Sciatic nerve (tissue), 2 donors: ENCODE measurements at places on chromosomes 4 and X. TPM values are rescaled to one million over a fixed set of nuclear protein-coding genes. Genes with fewer than 3 reads are reported as not detected.

Gene EGF
- 0.85 TPM for total RNA-seq

Gene CACNA1F
- 0.22 TPM for total RNA-seq

Gene MAGEA8
- not detected for total RNA-seq

Gene LGI2
- total RNA-seq: 52.1 TPM

DNA sequence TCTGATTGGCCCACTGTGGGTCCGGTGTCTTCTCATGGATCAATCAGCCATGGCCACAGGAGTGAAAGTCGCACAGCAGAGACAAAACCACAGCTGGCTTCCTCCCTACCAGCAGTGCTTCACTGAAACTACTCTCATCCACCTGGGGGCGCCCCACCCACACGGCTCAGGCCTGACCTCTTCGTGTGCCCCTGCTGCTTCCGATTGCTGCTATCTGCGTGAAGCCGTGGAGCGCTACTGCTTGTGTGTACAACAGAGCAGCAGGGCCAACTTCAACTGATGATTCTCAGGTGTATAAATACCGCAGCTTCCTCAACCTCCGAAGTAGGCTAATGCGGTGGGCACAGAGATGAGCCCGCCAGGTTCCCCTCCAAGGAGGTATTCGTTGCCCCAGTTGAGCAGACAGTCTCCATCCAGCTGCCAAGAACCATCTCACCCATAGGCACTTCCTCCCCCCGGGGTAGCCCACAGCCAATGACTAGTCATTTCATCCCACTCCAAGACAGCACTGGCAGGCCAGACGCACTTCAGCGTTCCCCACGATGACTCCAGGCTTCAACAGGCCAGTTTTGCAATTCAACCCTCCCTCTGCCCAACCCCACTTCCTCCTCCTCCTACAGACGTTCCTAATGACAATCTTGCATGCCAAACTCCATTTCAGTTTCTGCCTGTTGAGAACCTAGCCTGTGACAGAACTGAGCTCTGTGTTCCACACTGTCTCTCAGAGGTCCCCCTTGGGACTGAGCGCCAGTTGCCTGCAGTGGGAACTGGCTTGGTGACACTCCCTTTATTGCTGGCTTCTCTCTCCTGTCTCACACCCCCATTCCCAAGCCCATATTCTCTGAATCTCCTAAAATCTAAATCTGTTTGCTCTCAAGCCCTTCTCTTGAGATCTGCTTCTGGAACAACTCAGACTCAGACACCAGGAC is 41.3 kb upstream of the ATP6AP2 start:
- peak; percentile 64 for DNase-seq

Gene GSX2
- total RNA-seq: 0.58 TPM

GRCh38 chr4:156962528-156962974 is 9.0 kb downstream of the PDGFC start:
- DNase-seq: no peak

DNA sequence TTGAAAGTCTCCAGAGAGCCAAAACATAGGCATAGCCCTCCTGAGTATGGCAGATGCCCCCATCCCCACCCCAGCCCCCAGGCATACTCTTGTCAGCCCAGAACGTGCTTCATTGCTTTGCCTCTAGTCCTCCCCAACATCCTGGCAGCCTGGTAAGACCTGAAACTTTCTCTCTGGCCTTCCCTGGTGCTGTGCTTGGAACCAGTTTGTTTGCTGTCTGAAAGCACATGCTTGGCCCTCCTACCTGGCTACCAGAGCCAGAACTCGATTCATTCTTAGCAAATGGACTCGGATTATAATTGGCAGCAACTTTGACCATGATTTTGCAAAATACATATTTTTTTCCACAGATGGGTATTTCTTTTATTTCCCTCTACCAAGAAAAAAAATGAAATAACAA is 248.1 kb downstream of the USP46 start:
- no peak for DNase-seq
